ENCODE measurements at places on chromosomes 3 and 15.
A peak's percentile ranks its signal among the peaks of the same experiment; 100 is the strongest.

DNA sequence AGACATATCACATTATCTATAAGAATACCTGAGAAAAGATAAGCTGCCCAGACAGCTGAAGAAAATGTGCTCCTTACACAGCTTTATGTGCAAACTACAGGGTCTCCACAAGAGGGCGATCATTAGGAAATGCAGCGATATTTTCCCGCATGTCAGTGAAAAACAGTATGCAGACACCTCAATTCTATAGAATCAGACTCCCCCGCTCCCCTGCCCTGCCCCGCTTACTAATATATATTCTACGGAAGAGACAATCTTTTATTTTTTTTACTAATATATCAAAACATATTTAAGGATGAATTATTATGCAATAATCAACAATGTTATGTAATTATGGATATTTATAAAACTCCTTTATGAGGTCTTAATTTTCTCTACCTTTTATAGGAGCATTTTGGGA is 681.3 kb downstream of the ROBO1 start:
- DNase-seq: peak; percentile 69

DNA sequence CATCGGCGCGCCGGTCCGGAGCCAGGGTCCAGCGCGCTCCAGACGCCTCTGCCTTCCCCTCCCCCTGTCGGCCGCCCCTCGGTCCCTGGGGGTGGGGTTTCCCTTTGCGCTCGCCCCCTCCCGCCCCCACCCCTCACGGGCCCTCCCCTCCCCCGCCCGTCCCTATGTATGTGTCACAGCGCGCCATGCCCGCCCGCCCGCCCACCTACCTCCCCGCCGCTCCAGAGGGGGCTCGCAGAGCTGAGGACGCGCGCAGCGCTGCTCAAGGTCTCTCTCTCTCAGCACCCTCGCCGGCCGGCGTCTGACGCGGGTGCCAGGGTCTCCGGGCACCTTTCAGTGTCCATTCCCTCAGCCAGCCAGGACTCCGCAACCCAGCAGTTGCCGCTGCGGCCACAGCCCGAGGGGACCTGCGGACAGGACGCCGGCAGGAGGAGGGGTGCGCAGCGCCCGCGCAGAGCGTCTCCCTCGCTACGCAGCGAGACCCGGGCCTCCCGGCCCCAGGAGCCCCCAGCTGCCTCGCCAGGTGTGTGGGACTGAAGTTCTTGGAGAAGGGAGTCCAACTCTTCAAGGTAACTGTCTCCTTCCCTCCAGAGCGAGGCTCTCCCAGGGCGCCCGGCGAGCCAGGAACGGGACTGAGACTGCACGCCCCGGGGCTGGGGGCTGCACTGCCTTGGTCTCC is at the start of gene ACAN:
Gene ACAN, plus strand, starts transcription at position 196 of the 679 bp plus-strand sequence. CDS start 32,771 bp downstream, outside the sequence.
- peak; percentile 12 for DNase-seq

GRCh38 chr15:68676011-68676605 is 97.3 kb downstream of the CORO2B start:
- no peak for DNase-seq

DNA sequence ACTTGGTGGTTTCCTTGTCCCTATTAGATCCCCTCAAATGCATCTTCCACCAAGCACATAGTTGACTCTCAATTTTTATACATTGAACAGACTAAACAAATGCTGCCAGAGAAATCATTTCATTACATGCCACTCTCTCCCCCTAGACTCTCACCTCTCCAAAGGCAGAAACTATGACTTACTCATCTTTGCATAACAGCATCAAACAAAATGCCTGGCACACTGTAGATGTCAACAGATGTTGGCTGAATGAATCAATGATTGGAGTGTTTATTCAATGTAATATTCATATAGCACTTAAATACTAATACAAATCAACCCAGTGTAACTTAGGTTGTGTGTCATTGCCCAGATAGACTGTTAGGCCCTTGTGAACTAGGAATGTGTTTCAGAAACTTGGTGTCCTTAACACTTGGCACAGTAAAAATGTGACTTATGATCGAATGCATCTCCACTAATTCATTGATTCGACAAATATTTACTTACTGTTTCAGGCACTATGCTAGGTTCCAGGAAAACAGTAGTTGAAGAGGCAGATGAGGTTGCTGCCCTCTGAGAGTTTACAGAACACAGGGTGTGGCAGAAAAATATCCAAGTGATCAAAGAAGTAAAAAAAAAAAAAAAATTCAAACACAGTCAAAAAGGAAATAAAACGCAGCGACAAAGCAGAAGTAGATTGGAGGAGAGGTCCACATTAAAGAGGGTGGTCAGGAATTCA is 188.5 kb upstream of the LRRN1 start:
- DNase-seq: no peak

GRCh38 chr3:139577909-139578308 is 38.4 kb upstream of the RBP1 start:
- DNase-seq: no peak

GRCh38 chr3:44363591-44363990 is 25.0 kb downstream of the TCAIM start:
- DNase-seq: no peak

GRCh38 chr3:72665701-72666446 is 182.4 kb downstream of the SHQ1 start:
- peak; percentile 29 for DNase-seq

DNA sequence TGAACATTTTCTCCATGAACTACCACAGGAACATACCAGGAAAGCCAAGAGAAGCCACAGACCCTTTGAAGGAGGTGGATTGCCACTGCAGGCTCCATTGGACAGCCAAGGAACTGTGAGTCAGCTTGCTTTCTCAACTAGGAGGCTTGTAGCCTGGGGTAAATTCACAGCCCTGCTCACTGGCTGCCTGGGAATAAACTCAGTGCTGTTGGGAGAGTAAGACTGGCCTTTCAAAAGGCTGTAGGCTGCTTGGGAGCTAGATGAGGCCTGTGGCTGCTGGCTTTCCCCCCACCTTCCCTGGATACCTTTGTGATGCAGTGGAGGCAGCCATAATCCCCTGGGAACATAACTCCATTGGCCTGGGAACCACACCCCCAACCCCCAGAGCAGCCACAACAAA is 223.5 kb upstream of the RBMS3 start:
- peak; percentile 89 for DNase-seq

DNA sequence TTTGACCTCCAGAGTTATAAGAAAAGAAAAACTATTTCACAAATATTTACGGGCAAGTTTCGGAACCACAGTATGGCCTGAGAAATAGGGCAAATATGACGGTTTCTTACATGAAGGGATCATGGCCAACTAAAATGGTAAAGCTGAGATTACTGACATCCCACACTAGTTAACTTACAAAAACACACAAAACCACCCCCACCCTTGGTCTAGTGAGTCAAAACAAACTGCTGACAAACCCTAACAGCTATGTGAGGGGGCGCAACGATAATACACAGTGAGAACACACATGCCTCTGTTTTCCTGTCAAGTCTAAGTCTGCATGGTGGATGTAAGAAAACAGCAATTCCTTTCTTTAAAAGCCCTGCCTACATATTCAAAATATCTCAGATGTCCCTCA is 32.3 kb downstream of the CBLB start:
- DNase-seq: peak; percentile 77

DNA sequence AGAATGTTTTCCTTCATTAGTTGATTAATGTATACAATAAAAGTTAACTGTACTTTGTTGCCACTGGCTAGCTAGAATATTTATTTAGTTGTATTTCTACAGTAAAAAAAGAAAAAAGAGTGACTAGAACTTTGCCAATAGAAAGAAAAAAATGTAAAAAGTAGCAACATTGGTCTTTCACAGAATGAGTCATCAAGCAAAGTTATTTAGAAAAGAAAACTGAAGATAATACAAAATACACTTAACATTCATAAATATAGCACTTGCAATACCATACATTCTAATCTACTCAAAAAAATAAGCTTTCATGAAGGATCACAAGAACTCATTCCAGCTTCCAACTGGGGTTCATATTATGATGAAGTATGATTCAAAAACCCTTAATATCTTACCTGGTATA is 83.4 kb downstream of the AQR start:
- peak; percentile 41 for DNase-seq

GRCh38 chr3:5122741-5123706 is 932 bp downstream of the ARL8B start:
- peak; percentile 67 for DNase-seq

- DNase-seq: no peak
Observed at GRCh38 chr3:188147782-188148181, 6.2 kb upstream of the LPP start.

- DNase-seq: no peak
Observed at GRCh38 chr3:162534431-162534830, 1037.8 kb downstream of the OTOL1 start.

GRCh38 chr15:55993804-55994560 is 570 bp upstream of the NEDD4 start:
- peak; percentile 73 for DNase-seq

GRCh38 chr3:150721285-150722130 is 17.8 kb upstream of the ERICH6 start:
- DNase-seq: peak; percentile 65

- DNase-seq: no peak
Observed at GRCh38 chr15:100060276-100060926, 281.4 kb downstream of the ADAMTS17 start.

DNA sequence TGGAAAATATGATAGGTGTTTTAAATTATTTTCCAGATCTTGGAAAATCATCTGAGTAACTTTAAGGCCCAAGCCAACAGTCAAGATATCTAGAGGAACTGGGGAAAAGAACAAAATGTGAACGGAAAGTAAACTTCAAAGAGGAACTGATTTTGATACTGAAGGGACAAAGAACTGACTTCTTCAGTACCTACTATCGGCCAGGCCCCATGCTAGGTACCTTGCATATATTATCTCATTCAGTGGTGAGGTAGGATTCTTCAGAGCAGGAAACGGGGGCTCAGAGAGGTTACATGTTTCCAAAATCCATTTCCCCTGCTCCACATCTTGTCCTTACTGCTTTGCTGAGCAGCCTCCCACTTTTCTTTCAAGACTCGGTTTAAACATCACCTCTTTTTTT is 9.8 kb upstream of the ZNF710 start:
- DNase-seq: no peak

- DNase-seq: no peak
Observed at GRCh38 chr3:164476631-164477030, 601.7 kb downstream of the SI start.

- no peak for DNase-seq
Observed at GRCh38 chr3:40414270-40414669, 27.3 kb downstream of the ENTPD3 start.

DNA sequence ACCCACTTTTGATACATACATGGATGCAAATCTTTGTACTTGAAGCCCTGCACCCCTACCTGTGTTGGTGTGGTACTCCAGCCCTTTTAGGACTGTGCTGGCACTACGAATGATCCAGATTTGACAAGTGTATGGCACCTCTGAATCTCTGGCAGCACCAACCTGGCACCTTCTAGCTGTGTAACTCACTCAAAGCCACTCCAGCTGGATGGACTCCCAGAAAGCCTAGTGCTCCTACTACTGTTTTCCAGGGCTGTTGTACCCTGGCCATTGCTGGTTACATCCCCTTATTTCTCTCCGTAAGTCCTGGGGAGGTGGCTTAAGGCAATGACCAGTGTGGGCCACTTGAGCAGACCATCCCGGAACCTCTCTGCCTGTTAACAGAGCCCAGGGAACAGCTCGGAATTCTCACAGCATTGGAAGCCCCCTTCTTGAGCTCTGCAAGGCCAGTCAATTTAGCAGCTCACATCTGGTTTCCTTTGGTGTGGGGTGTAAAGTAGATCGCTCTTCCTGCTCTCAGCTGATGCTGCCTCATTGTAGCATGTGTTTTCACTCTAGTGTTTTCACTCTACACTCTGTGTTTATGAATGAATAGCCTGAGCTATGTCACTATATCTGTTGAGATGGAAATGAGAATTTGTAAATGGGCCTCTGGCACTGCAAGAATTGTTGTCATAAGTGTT is 12.2 kb downstream of the CALML4 start:
- DNase-seq: no peak

DNA sequence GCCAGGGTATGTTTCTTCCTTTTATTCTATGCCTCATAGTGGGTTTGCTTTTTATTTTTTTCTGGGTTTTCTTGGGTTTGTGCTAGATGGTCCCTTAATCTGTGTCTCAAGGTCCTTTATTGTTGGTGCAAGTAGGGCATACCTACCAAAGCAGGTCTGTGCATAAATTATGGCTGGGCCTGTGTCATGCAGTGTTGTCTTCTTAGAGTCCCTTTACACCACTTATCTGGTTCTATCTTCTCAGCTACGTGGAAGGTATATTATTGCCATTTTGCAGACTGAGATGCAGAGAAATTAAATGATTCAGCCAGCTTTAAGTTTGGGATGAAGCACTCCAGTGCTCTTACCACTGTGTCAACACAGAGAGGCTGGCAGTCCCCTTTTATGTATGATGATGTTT is 293.5 kb upstream of the SOX2 start:
- DNase-seq: no peak

- no peak for DNase-seq
Observed at GRCh38 chr15:73227433-73228056, 141.2 kb downstream of the HCN4 start.

DNA sequence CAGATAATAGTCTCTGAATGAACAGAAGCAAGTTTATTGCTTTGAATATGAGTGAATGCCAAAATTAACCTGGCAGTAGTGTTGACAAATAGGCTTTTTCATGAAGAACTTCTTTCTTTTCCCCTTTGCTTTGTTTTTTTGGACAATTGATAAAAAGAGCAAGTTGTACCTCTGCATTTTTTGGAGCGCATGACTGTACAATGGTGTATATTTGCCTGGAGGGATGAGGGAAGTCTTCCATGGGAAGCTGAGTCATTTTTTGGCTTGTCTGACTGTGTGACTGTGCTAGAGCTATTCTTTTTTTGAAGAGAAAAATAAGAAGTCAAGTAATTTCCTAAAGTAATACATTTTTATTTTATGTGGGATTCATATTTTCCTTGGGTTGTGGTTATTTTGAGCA is 186.9 kb downstream of the KLHL25 start:
- DNase-seq: peak; percentile 89

DNA sequence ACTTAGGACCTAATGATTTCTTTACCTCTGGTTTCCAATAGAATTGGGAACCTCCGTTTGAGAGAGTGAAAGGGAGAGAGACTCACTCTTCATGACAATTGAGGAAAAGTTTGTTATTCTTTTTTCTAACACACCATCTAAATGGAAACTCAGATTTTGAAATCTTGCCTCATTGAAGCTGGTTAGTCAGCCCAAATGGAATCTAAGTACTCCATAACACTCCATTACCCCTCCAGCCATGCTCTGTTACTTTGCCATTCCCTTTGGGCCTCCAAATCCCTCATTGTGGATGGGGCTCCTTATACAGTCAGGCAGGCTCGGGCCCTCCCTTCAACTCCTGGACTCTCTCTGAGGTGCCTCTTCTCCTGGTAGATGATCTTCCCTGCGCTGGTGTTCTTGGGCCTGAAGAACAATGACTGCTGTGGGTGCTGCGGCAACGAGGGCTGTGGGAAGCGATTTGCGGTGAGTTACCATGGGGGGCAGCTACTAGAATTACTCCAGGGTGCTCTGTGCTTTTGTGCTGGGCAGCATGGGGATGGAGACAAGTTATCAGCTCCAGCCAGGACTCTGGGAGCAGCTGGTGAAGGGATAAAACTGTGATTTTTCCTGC is 1.1 kb downstream of the TM4SF4 start:
- DNase-seq: peak; percentile 42

DNA sequence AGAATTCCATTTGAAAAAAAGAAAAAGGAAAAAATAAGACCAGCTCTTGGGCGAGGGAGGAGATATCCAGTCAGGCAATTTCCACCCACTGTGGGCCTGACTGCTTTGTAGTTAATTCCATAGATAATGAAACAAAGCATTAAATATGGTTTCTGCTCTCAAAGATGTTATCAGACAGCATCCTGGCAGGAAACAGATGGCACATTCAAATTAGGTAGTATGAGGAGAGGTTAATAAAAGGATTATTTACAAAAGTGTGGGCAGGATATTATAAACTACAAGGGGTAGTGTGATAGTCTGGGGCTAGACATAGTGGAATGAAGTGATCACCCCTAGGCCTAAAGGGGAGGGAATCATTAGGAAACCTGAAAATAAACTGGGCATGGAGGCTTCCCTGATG is 193.2 kb downstream of the CLSTN2 start:
- no peak for DNase-seq

Data from EH (cell line).